ENCODE measurements at places on chromosomes 6 and 20. TPM values are rescaled to one million over a fixed set of nuclear protein-coding genes. Genes with fewer than 3 reads are reported as not detected.

- H3K4me3 ChIP-seq: no peak overlapping the region
- no peak overlapping the region for H3K27ac ChIP-seq
- H3K36me3 ChIP-seq: no peaks in the 10 kb centered on the region
- no peak for DNase-seq
Measured at GRCh38 chr6:31040801-31041200, 30.5 kb downstream of the MUC22 start.

Gene CDSN
- total RNA-seq: not detected

GRCh38 chr6:5762561-5762968 lies 244.2 kb downstream of the NRN1 start:
- H3K4me3 ChIP-seq: no peak overlapping the region
- DNase-seq: no peak
- H3K27me3 ChIP-seq: no peaks in the 10 kb centered on the region
- peak overlapping the region; percentile 1 for H3K27ac ChIP-seq

Gene NRN1
- 0.12 TPM for total RNA-seq

GRCh38 chr20:62906647-62907375 lies 19.5 kb downstream of the DIDO1 start:
- DNase-seq: no peak
- H3K4me1 ChIP-seq: peaks cover 15% of the 10 kb centered on the region
- no peak overlapping the region for H3K4me3 ChIP-seq
- H3K27me3 ChIP-seq: no peaks in the 10 kb centered on the region
- H3K36me3 ChIP-seq: peaks cover 97% of the 10 kb centered on the region

DNA sequence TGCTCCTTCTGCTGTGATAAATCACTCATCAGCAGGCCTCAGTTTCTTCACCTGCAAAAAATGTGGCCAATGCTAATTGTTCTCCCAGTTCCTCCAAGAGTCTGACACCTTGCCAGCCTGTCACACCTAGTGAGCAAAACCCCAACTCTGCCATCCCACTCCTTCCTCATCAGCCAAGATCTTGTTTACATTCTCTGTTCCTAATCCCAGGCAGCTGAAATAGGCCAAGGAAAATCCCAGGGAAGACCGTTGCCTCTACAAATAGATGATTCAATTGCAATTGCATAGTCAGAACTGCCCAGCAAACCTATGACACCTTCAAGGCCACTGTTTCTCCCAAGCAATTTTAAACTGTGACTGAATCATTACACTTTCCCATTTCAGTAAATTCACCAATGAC lies 78.7 kb downstream of the GMDS start:
- peaks cover 15% of the 10 kb centered on the region for H3K4me1 ChIP-seq
- no peaks in the 10 kb centered on the region for H3K27me3 ChIP-seq
- DNase-seq: no peak
- H3K36me3 ChIP-seq: no peaks in the 10 kb centered on the region
- H3K4me3 ChIP-seq: no peak overlapping the region
- no peak overlapping the region for H3K27ac ChIP-seq

DNA sequence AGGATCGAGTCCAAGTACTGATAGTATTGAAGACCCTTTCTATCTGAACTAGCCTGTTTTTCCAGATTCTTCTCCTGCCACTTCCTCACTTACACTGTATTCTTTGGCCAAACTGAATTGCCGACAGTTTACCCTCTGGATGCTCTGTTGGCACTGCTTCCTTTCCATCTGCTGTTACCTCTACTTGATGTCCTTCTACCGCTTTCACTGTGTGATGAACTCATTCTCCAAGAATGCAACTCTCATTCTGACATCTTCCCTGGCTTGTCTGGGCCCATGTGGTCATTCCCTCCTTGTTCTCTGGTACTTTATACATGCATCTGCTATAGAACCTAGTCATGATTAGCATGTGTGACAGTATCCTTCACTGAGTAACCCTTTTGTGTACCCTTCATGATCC lies 16.3 kb downstream of the RPRD1B start:
- no peaks in the 10 kb centered on the region for H3K27me3 ChIP-seq
- H3K36me3 ChIP-seq: peaks cover 69% of the 10 kb centered on the region
- H3K4me1 ChIP-seq: peaks cover 2% of the 10 kb centered on the region
- no peak overlapping the region for H3K27ac ChIP-seq
